Fibroblast of lung (primary cell): ENCODE measurements at places on chromosomes 5 and 9.

DNA sequence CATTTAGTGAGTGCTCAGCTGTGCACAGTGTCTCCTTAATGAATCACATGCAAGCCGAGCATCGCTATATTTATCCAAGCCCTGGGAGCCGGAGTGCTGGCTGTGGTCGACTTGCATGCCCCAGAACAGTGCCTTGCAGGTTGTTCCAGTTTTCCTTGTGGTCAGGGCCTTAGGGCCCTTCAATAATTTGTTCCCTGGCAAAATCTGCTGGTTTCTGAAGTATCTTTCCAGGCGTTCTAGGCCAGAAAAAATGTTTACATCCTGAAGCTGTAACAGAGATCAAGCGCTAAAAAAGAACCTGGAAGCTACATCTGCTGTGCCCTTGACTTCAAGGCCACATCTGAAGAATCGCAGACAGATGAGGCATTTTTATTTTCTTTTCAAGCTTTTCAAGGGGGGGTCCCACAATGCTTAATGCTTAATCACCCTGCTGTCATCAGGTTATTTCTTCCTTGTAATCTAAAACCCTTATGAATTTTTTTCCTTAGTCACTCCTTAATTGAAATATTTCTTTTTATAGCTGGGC is 105.8 kb downstream of the DOCK2 start:
- DNase-seq = peak; percentile 97
- no peaks in the 10 kb centered on the region for H3K36me3 ChIP-seq
- H3K27me3 ChIP-seq = no peaks in the 10 kb centered on the region
- peaks cover 3% of the 10 kb centered on the region for H3K4me1 ChIP-seq
- no peak overlapping the region for H3K27ac ChIP-seq

DNA sequence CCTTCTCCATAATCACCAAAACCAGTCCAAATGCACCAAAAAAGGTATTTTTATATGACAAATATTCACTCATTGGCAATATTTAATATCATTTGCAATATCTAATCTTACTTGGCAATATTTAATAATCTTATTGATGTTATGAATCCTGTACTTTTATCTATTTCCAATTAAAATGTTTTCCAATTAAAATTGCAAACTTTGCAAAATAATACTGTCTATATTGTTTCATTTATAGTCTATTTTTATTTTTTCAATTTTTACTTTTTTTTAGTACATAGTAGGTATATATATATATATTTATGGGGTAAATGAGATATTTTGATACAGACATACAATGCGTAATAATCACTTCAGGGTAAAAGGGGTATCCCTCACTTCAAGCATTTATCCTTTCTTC is 109.9 kb downstream of the AGTPBP1 start:
- H3K4me1 ChIP-seq = no peaks in the 10 kb centered on the region
- DNase-seq = no peak
- no peak overlapping the region for H3K4me3 ChIP-seq

DNA sequence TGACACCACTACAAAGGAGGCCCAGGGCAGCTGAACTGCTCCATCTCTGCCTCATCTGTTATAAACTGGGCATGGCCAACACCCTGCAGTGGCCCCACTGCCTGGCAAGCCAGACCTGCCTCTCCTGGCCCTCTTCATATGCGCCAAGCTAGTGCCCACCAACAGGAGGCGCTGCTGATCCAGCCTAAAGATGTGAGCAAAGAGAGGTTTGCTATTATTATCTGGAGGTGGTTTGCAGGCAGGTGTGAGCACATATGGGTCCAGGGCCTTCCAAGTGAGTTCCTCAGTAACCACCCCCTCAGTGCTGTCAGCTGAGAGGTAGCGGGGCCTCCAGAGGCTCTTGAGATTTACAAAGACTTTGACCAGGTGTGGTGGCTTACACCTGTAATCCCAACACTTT is 232.2 kb downstream of the SYK start:
- peaks cover 4% of the 10 kb centered on the region for H3K27me3 ChIP-seq
- H3K4me3 ChIP-seq = no peak overlapping the region
- H3K4me1 ChIP-seq = peaks cover 16% of the 10 kb centered on the region
- H3K36me3 ChIP-seq = no peaks in the 10 kb centered on the region
- no peak for DNase-seq

GRCh38 chr9:123933440-123934212 is 3.7 kb upstream of the DENND1A start:
- DNase-seq = peak; percentile 86
- H3K36me3 ChIP-seq = no peaks in the 10 kb centered on the region
- H3K27me3 ChIP-seq = peaks cover 3% of the 10 kb centered on the region
- H3K27ac ChIP-seq = no peak overlapping the region
- no peak overlapping the region for H3K4me3 ChIP-seq

- no peaks in the 10 kb centered on the region for H3K4me1 ChIP-seq
- no peak overlapping the region for H3K27ac ChIP-seq
- DNase-seq = no peak
- H3K36me3 ChIP-seq = no peaks in the 10 kb centered on the region
- no peak overlapping the region for H3K4me3 ChIP-seq
Observed at GRCh38 chr9:133604214-133604613, 5.0 kb downstream of the FAM163B start.

DNA sequence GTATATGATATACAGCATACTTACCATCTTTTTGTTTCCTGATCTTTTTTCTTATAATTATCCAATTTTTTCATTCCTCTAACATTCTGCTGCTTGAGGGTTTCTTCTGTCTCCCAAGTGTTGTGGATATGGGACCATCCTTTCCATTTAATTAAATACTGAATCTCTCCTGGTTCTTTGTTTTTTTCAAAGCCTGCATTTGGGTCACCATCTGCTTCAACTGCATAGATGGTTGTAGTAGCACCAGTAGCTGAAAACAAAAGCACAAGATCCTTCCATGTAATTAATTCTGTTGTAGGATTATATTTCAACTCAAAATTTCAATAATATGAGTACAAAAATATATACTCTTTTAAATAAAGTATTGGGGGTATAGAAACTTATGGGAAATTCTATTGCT is 29.4 kb downstream of the CHD1 start:
- H3K4me1 ChIP-seq = no peaks in the 10 kb centered on the region
- H3K27me3 ChIP-seq = no peaks in the 10 kb centered on the region
- no peak overlapping the region for H3K4me3 ChIP-seq
- peaks cover 7% of the 10 kb centered on the region for H3K36me3 ChIP-seq
- DNase-seq = no peak

DNA sequence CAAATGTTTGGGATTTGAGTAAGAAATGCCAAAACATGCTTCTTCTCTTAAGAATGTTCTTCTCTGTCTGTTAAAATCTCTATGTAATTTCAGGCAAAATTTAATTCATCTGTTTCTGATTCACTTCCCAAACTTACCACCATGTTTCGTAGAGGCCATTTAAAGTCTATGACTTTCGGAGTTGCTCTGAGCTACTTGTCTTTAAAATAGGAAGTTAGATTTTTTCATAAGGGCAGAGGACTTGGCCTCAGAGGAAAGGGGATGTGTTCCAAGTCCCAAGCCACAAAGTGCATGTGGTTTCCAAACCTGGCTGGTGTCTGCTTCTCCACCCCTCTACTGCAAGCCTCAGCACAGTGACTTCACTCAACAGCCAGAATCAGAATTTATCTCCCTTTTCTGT is 111.3 kb upstream of the ADRA1B start:
- H3K4me3 ChIP-seq = no peak overlapping the region
- no peaks in the 10 kb centered on the region for H3K4me1 ChIP-seq
- peak; percentile 22 for DNase-seq
- H3K27ac ChIP-seq = no peak overlapping the region

DNA sequence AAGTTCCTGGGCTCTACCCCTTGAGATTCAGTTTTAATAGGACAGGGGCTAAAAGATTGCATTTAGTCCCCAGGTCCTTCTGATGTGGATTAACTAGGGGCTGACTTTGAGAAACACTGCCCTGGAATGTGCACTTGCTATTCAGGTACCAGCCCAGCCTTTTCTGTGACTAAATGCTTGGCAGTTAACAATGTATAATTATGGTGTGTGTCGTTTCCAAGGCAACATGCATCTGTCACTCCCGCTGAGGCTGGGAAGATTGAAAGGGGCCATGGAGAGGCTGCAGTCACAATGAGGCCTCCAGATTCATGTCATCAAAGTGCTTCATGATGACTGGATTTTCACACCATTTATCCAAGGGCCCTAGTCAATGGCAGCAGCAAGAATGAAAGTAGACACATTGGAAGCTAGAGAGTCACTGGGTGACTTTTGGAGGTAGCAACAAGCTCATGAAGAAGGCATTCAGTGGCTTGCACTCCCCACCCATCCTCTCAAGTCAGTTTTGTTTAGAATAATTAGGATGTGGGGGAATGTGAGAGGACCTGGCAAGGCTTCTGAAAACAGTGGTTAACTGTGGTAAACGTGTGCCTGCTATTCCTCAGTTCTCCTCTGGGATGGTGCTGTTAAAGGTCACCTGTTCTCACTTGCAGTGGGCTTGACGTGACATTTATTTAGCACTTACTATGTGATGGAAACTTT is 28.3 kb downstream of the RAI14 start:
- H3K4me1 ChIP-seq = peaks cover 17% of the 10 kb centered on the region
- no peaks in the 10 kb centered on the region for H3K27me3 ChIP-seq
- peaks cover 4% of the 10 kb centered on the region for H3K36me3 ChIP-seq

DNA sequence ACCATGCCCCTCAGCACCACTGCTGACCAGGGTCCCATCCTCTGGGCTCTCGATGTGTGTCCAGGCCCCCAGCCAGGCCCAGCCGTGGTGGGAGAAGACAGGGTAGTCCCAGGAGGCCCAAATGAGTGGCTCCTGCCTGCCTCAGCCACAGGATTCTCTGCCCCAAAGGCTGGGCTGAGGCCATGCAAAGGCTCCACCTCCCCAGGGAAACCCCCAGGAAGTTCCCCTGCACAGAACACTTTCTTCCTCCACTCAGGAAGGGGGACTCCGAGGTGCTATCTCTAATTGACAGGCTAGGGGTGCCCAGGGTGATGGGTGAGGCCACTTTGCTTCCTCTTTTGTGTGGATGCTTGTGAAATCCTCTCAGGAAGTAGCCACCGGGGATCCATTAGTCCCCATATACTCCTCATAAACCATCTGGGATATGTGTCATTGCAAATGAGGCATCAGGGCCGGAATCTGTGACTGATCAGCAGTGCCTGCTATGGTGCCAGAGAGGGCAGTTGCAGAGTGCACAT is 23.1 kb upstream of the TDRD7 start:
- H3K27ac ChIP-seq = no peak overlapping the region
- H3K36me3 ChIP-seq = no peaks in the 10 kb centered on the region
- H3K4me1 ChIP-seq = no peaks in the 10 kb centered on the region
- H3K4me3 ChIP-seq = no peak overlapping the region

GRCh38 chr9:88641456-88642240 is 106.7 kb downstream of the NXNL2 start:
- H3K27ac ChIP-seq = no peak overlapping the region
- H3K4me1 ChIP-seq = no peaks in the 10 kb centered on the region
- no peak for DNase-seq
- no peaks in the 10 kb centered on the region for H3K27me3 ChIP-seq
- H3K4me3 ChIP-seq = no peak overlapping the region

DNA sequence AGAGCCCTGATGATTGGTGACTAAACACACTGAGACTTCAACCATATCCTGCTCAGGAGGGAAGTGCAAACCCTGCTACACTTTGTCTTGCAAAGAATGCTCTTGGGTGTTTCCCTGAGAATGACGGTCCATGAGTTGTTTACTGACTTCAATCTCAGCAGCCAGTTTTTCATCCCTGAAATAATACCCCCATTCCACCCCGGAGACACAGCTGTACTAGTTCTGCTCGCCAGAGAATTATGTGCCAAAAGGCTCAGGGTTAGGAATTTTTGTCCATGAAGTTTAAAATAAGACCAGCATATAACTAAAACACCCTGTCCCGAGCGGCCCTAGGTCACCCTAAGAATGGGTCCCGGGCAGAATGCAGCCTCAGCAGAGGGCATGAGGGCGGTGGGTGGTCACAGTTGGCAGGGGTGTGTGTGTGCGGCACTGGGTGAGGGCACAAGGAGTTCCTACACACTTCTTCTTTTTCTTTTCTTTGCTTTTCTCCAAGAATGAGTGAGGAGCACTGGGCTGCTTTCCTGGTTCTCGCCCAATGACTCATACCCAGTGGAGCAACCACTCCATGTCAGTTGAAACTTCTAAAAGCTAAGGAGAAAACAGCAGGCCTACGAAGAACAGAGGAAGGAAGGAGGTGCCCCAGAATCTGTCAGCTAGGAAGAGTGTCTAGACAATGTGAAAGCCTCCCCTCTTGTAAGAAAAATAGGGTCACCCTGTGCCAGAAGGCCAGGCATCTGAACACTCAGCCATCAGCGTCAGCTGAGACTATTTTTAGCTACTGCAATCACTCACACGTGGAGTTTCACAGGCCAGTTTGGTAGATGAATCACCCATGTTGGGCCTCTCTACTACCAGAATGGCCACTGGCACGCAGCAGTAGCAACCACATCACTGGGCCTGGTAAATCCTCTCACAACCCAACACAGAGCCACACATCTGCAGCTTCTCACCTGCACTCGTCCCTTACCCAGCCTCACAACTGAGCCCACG is 105.9 kb downstream of the DPYSL3 start:
- H3K27me3 ChIP-seq = no peaks in the 10 kb centered on the region
- peaks cover 10% of the 10 kb centered on the region for H3K36me3 ChIP-seq
- DNase-seq = peak; percentile 100
- peak overlapping the region; percentile 0 for H3K4me3 ChIP-seq
- peak overlapping the region; percentile 99 for H3K27ac ChIP-seq

DNA sequence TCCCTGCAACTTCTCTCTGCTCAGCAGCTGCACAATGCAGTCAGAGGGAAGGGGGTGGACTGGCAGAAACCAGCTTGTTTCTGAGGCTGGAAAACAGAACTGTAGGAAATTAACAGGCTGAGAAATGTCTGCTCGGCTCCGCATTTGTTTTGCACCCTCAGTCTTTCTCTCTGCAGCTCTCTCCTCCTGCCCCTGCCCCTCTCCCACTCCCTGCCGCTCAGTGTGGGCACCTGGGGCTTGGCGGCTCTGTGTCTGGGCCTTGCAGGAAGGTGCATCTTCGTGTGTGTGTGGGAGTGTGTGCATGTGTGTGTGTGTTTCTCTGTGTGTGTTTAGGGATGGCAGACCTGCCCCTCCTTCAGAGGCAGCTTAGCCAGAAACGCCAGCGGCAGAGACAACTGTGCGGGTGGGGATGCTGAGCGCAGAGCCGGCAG is 53.0 kb downstream of the PCDH1 start:
- H3K4me3 ChIP-seq = no peak overlapping the region
- no peaks in the 10 kb centered on the region for H3K36me3 ChIP-seq
- peaks cover 11% of the 10 kb centered on the region for H3K27me3 ChIP-seq
- DNase-seq = no peak

GRCh38 chr9:94705162-94705702 is 21.3 kb upstream of the AOPEP start:
- DNase-seq = no peak
- H3K27ac ChIP-seq = no peak overlapping the region
- no peak overlapping the region for H3K4me3 ChIP-seq
- H3K36me3 ChIP-seq = no peaks in the 10 kb centered on the region

GRCh38 chr9:13863112-13863511 is 450.8 kb downstream of the NFIB start:
- no peak overlapping the region for H3K27ac ChIP-seq
- no peak overlapping the region for H3K4me3 ChIP-seq
- H3K4me1 ChIP-seq = no peaks in the 10 kb centered on the region
- DNase-seq = peak; percentile 80
- H3K27me3 ChIP-seq = no peaks in the 10 kb centered on the region
- no peaks in the 10 kb centered on the region for H3K36me3 ChIP-seq

- no peak for DNase-seq
- no peak overlapping the region for H3K4me3 ChIP-seq
- H3K27me3 ChIP-seq = no peaks in the 10 kb centered on the region
- no peak overlapping the region for H3K27ac ChIP-seq
Observed at GRCh38 chr9:127927201-127927987, 3.2 kb downstream of the PIP5KL1 start.

GRCh38 chr9:35076848-35077247 is 2.9 kb downstream of the FANCG start:
- H3K4me1 ChIP-seq = peaks cover 7% of the 10 kb centered on the region
- no peak for DNase-seq
- H3K27ac ChIP-seq = no peak overlapping the region
- H3K27me3 ChIP-seq = no peaks in the 10 kb centered on the region

- H3K27me3 ChIP-seq = no peaks in the 10 kb centered on the region
- no peak overlapping the region for H3K27ac ChIP-seq
- no peak for DNase-seq
Observed at GRCh38 chr5:75340714-75341478, 3.9 kb downstream of the HMGCR start.
